Frontal cortex (tissue), 4 donors: ENCODE measurements at places on chromosomes 6 and 20. TPM values are rescaled to one million over a fixed set of nuclear protein-coding genes. Genes with fewer than 3 reads are reported as not detected.

The HLA-E gene
- total RNA-seq, result 25.7 TPM

The TAGAP gene
- total RNA-seq, result 0.82 TPM

DNA sequence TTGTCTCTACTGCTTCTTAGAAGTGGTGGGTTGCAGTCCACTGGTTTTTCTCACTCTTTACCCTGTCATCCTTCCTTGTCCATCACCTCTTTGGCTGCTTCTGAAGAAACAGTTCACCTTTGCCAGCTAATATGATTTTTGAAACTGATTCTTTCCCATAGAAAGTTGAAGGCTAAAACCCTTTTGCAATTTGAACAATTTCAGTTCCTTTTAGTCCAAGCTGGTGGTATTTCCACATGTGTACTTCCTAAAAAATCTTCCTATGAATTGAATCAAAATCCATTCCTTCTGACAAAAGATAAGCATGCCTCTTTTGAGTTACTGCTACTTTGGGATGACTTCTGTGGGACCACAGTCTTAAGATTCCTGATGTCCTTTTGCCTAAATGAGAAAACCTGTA, 210.0 kb upstream of the MAN1A1 start:
- no peak for DNase-seq

GRCh38 chr6:31116661-31117385, 2.2 kb downstream of the PSORS1C1 start:
- DNase-seq, result no peak

DNA sequence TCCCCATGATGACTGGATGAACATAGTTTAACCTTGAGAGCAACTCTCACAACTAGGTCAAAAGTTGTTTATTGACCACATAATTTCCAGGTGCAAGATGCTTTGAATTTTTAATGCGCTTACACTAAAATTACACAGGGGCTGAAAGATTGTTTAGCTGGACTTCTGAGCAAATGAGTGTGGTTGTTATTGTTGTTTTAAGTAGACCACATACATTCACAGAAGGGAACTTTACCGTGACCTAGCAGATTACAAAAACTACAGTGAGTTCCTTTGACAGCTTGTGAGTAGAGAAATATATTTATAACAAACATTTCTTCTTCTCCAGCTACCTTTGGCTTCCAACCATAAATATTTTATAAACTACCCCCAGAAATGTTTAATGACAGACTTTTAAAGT, 178.9 kb downstream of the UST start:
- no peak for DNase-seq

DNA sequence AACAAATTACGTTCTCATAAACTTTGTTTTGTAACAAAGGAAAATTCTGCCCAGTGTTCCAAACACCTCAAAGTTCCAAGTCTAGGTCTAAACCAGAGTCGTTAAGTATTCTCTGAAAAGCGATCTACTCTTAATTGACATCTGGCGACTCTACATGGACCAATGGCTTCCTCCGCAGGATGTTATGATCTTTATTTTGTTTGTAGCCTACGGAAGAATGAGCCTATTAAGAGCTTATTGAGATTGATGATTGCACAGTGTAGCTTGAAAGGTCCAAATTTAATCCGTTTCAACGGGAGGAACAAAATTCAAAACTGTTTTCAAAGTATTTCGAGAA, 61.1 kb downstream of the FAM217A start:
- no peak for DNase-seq

GRCh38 chr20:38579219-38579910, 1.6 kb upstream of the ADIG start:
- DNase-seq, result no peak

- DNase-seq, result no peak
Observed at GRCh38 chr6:28648878-28649375, 123.2 kb downstream of the GPX5 start.

DNA sequence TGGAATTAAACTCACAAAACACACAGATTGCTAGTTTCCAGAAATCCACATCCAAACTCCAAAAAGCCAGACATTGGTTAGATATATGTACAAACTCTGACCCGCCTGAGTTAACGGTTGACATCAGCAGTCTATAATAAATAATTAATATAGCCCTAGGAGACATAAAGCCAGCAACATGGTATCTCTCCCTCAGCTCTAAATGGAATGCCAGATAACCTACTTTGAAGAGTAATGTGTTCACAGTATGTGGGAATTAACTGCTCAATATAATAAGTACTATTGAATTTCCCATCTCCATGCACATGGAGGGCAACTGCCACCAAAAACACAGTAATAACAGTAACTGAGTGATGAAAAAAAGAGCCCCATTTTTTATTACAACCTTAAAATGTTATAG, 383.2 kb downstream of the CD83 start:
- DNase-seq, result no peak

DNA sequence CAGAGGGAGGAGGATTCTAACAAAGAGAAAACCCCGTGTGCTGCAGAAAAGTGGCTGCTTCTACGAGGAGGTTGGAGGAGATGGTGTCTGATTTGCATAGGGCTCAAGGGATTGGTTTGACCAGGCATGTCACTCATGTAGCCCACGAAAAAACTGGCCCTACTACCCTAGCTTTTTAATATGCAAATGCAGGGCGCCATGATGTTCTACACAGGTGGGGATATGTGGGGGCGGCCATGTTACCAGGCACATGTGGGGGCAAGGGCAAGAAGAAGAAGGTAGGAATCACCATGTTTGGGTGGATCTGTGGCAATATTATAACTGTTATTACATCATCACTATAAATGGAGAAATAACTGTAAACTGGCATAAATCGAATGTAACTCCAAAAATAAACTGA, 9.9 kb downstream of the KIAA1755 start:
- no peak for DNase-seq
